ENCODE measurements at places on chromosomes 16 and 17.
A peak's percentile ranks its signal among the peaks of the same experiment; 100 is the strongest.

DNA sequence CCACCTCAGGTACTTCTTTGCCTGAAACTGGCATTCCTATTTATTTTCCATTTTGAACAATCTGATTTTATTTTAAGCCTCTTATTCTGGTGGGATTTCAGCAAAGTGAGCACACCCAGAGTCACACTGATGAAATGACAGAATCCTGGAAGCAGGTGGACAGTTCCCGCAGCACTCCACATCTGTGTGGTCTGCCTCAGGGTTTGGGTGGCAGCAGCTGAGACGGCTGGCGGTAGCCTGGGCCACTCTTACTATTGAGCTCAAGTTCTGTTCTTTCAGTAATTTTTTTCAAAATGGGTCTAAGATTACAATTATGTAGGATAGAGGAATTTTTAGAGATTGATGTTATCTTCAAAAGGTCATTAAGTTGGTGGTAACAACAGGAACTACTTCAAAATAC is 32.5 kb upstream of the ENDOV start:
- DNase-seq: no peak

DNA sequence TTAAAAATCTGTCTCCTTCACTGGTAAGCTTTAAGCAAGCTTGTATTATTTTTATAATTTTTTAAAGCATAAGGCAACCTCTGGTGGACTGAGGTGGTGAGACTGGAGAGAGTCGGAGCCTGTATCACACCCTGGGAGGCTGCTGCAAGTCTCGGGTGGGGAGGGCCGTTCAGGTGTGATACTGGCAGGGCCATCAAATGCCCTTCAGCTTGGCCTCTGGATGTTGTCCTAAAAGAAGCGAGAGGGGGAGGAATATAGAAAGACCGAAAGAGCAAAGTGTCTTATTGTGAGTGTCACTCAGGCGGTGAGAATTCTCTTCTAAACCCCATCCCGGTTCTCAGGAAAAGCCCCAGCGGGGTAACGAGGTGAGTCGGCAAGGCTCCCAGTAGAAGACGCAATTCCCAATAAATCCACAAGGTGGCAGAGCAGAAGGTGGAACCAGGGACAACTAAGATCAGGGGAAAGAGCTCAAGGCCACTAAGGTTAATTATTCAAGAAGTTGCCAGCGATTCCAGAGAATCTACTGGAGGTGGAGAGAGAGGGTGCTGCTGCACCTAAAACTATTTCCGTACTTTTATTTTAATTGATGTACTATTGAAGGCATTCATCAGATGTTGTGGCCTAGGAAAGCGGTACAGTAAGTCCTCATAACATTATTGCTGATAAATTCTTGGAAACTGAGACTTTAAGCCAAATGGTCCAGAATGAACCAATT is 14.1 kb downstream of the C17orf67 start:
- peak; percentile 81 for DNase-seq

- no peak for DNase-seq
These were observed 11.9 kb downstream of the NPTX1 start for GRCh38 chr17:80464486-80464885.

DNA sequence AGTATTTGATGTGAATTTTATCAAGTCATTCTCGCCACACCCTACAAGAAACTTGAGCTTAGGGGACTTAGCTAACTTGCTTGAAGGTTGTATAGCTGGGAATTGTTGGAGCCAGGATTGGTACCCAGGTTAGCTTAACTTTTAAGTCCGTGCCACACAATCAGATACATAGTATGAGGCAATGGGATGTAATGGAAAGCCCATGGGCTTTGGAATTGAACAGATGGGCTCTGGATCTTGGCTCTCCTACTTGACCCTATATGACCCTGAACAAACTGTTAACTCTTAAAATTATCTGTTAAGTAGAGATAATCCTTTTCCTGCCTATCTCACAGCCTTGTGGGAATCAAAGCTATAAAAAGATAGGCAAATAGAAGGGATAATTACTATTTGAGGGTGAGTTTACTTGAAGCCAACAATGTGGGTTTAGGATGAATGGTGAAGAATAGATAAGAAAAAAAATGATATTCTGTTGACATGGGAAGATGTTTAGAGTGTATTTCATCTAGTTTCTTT is 51.9 kb upstream of the CACNG3 start:
- DNase-seq: no peak

- DNase-seq: no peak
These were observed 12.1 kb upstream of the HYDIN start for GRCh38 chr16:71242601-71243000.

GRCh38 chr17:72219137-72219823 is 98.5 kb downstream of the SOX9 start:
- DNase-seq: no peak

DNA sequence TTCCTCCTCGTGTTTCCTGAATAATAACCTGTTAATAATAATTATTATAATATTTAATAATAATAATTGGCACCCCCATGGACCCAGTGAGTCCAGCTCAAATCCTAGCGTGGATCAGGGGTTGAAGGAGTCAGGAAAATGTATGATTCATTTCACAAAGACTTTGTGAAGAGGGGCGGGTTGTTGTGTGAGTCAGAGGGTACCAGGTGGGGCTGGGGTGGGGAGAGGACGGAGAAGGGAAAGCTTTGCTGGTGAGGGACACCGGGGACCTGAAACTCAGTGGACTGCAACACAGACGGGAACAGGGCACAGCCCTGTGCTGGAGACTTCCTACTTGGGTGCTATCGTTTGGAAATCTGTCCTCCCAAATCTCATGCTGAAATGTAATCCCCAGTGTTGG is 3.1 kb upstream of the ADORA2B start:
- no peak for DNase-seq

- DNase-seq: no peak
These were observed 31.2 kb upstream of the HAPSTR1 start for GRCh38 chr16:9060225-9060624.

DNA sequence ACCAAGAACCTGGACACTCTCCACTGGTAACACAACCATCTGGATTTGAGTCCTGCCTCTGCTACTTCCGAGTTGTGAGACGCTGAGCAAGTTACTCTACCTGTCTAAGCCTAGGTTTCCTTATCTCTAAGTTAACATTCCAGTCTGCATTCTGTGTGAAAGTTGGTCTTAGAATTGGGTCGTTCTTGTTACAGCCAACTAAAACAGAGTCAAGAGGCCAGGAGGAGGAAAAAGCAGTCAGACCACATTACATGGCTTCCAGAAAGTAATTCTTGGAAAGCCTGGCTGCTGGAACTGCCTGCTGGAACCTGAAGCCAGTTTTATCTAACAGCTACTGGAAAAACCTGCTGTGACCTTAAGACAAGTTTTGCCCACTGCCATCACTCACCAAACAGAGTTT is 38.4 kb upstream of the XYLT1 start:
- DNase-seq: no peak

GRCh38 chr16:58419241-58419990 is 27.1 kb downstream of the GINS3 start:
- no peak for DNase-seq

GRCh38 chr16:87580855-87581261 is 21.4 kb upstream of the JPH3 start:
- no peak for DNase-seq

DNA sequence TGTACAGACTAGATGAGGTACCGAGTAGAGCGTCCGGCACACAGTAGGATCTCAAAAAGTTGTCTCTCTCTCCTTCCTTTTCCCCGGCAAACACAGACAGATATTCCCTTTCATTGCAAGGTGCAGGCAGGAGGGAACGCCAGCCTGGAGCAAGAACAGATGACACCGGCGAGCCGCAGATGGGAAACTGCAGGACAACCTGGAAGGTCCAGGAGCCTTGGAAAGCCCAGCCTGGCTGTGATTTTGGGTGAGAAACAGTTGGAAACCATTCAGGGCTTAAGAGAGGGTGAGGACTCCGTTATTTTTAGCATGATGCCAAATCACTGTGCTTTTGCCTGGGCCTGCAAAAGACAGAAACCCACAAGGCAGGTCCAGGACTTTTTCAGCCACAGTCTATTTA is 7.3 kb downstream of the CDH11 start:
- DNase-seq: no peak

DNA sequence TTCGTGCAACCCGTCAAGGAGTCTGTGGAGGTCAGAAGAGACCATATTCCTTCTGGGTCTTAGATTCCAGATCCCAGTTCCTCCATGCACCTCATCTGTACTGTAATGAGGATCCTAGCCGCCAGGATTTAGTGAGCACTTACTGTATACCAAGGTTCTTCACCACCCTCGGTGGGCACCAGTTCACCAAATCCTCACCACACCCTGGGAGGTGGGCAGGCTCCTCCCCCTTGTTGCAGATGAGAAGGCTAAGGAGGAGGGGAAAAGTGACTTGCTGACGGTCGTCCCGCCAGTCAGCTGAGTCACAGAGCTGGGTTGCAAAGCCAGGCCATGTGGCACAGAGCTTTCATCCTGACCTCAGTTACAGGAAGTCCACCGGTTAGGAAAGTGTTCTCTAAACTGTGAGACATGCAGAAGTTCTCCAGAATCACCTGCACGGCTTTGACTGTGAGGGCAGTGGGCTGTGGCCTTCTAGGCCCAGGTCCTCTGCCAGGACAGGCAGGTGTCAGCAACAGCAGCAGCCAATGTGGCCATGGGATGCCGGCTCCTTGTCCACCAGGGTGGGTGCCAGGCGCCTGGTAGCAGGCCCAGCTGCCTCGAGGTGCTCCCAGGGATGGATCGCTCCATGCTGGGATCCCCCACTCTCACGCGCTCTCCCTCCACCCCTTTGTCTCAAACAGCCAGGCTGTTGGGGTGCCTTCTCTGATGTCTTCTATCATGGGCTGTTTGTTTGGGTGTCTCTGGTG is 240.3 kb upstream of the GSE1 start:
- no peak for DNase-seq

GRCh38 chr17:83099570-83100181 is 20.3 kb downstream of the METRNL start:
- no peak for DNase-seq

- no peak for DNase-seq
These were observed at the start of gene GRIN2C for GRCh38 chr17:74859459-74860228. TSS of gene GRIN2C (minus strand) at chr17:74859885. CDS start at chr17:74855092, 4,793 bp downstream.

DNA sequence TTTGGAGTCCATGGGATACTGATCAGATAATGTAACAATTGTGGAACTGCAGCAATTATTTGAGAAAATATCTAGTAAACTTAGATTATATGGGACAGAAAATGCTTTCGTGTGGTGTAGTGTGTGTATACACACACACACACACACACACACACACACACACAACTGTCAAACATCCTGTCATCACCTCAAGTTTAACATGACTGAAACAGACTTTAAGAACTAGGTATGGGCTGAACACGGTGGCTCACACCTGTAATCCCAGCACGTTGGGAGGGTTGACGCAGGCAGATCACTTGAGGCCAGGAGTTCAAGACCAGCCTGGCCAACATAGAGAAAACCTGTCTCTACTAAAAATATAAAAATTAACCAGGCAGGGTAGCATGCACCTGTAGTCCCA is 544 bp upstream of the EVI2A start:
- DNase-seq: no peak

- DNase-seq: no peak
These were observed 15.0 kb upstream of the C17orf58 start for GRCh38 chr17:68011199-68011665.

GRCh38 chr17:78672871-78673371 is 95.7 kb upstream of the DNAH17 start:
- DNase-seq: no peak

DNA sequence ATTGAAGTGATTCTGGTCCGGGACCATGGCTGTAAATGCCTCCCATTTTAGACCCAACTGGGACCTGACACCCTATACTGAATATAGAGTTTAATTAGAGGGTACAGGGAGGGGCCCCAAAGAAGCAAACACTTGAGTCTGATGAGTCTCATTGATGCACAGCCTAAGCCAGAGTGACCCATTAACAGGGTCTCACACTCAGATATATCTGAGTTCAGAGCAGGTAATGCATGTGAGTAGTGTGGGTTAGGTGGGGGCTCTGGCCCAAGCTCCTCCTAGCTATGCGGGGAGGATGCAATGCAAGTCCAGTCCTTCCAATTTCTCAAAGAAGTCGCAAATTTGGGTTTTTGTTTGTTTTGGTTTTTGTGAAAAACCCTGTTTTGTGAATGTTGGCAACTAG is 17.1 kb upstream of the MARCHF10 start:
- no peak for DNase-seq

DNA sequence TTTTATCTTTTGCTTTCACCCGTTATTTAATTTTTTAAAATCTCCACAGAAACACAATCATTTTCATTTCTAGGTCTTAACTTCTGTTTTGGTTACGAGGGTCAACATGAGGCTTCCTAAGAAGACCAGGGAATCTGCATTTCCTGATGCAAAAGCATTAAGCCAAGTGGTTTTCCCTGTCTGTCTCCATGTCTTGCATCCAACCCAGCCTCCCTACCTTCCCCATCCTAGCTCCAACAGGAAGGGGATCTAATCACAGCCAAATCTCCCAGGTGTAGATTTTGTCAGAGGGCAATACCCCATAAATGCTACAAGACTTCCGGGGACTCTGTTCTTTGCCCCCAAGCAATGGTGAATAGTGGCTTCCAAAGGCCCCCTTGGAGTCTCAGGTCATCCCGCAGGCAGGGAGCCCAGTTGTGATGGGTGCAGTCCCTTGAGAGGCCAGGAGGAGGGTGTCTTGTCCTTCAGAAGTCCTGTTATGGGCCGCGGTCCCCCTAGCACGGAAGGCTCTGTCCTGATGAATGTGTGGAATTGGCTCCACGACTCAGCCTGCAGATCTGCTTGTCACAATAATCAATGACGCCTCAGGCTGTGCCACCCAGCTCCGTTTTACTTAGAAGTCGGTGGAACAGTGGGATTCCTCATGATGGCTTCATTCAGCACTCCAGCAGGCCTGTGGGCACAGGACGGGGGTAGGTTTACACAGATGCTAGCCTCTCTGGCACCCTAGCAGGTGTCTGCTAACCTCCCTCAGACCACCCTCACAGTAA is 141.1 kb downstream of the RGS9 start:
- no peak for DNase-seq

DNA sequence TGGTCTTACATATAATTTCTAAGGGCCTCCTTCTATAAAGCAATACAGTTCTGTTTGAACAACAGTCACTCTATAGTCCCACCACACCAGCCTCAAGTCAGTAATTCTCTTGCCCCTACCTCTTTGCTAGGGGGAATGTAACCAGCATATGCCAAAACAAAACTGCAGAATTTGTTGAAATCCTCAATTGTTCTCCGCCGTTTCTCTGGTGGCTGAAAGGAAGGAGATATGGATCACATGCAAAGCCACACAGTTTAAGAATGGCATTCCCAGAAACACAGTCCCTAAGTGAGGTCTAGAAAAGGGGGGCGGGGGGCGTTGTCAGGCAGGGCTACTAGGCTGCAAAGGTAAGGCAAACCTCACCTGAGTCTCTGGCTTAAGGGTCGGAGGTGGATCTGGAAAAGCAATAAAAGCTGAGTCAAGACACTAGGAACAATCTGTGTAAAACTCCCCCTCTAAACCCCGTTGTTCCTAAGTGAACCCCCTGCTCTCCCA is 1.9 kb downstream of the PHF23 start:
- DNase-seq: no peak
